Pulmonary artery endothelial cell (primary cell): ENCODE measurements at places on chromosomes 13 and 19. TPM values are rescaled to one million over a fixed set of nuclear protein-coding genes. Genes with fewer than 3 reads are reported as not detected.

GRCh38 chr13:43003010-43003409 lies 11.0 kb upstream of the EPSTI1 start:
- DNase-seq: no peak

DNA sequence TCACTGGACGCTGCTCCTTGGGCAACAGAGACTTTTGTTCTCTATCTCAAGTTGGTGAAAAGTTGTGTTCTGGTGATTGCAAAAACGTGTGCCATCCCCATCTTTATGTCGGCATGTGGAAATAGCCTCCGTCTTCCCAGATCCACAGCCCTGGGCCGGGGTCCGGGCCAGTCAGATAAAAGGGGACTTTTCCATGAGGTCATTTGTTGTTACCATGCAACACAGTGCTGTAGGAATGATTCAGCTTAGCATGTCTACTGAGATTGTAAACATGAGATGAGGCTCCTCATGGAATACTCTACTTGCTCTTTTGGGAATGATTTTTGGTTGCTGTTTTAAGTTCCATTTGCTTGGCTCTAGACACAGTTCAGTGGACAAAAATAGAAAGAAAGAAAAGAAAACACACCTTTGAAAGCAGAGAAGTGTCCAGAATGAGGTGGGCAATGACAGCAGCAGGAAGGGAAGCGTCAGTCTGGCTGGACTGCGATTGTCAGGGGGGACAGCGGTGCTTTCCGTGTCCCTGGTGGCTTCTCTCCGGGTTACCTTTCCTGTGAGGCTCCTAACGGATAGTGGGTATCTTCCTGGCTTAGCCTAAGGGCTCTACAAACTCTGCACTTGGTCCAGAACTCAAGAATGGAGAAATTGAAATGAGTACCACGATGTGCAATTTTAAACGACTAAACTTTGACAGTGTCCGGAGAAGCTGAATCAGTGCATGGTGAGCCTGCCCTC lies 91.6 kb downstream of the TEX29 start:
- DNase-seq: no peak

- no peak for DNase-seq
Measured at GRCh38 chr19:31118986-31119385, 230.2 kb downstream of the TSHZ3 start.

- no peak for DNase-seq
Measured at GRCh38 chr19:10872546-10873107, 1.3 kb downstream of the CARM1 start.

DNA sequence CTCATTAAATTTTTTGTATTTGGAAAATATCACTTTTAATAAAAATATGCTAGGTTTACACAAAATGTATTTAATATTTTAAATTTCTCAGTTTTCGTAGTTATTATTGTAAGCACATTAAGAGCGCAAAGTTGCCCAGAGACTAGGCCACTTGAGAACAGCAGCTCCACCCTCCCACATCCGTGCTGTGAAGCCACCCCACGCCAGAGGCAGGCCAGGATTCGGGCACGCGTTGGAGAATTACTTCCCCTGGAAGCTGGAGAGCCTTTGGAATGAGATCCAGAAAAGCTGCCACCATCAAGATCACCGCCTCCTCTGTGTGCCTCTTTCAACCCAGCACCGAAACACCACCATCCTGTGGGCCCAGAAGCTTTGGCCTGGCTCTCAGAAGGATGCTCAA lies 41.0 kb upstream of the SPACA7 start:
- no peak for DNase-seq

DNA sequence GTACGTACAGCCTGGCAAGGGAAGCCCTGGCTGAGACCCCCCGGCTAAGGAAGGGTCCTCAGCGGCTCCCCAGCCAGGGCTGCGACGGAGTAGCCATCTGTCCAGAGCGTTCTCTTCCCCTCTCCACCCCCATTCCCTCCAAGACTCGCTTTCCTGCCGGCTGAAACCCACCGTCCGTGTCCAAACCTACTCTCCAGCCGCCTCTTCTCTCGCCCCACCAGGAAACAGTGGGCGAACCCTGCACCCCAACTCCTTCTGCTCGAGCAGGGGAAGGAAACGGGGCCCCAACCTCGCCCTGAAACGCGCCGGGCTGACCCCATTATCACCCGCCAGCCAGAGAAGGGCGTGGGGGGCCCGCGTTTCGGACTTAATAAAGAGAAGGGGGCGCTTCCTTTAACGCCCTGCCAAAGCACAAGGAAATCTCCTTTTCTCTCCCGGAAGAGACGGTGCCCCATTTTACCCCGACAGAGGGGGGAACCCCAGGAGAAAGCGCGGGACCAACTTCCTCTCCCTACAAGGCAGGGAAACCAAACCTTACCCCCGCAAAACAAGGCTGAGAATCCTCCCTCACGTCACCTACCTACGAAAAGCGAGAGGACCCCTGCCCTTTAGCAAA lies 2.5 kb downstream of the ZC3H4 start:
- DNase-seq: no peak

DNA sequence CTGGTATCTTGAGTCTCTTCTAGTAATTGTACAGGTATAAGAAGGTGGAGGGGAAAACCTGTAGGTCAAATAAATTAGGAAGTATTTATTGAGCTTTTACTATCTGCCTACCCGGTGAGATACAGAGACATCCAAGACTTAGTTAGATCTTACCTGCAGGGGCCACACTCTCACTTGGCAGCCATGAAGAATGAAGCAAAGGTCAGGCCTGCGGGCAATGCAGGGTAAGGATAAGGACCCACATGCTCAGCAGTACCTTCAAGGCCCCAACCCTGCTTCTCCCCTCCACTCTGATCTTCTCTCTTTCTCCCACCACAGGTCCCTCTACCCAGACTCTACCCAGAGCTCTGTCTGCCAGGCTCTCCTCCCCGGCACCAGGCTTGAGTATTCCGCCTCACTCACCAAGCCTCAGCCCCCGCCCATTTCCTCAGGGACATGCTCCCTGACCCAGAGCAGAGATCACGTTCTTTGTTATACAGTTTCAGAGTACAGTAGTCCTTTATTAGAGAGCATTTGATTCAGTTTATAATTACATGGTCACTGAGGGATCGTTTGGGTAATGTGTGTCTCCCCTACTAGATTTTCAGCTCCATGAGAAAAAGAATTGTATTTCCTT lies 18.9 kb upstream of the CLDN10 start:
- DNase-seq: no peak

DNA sequence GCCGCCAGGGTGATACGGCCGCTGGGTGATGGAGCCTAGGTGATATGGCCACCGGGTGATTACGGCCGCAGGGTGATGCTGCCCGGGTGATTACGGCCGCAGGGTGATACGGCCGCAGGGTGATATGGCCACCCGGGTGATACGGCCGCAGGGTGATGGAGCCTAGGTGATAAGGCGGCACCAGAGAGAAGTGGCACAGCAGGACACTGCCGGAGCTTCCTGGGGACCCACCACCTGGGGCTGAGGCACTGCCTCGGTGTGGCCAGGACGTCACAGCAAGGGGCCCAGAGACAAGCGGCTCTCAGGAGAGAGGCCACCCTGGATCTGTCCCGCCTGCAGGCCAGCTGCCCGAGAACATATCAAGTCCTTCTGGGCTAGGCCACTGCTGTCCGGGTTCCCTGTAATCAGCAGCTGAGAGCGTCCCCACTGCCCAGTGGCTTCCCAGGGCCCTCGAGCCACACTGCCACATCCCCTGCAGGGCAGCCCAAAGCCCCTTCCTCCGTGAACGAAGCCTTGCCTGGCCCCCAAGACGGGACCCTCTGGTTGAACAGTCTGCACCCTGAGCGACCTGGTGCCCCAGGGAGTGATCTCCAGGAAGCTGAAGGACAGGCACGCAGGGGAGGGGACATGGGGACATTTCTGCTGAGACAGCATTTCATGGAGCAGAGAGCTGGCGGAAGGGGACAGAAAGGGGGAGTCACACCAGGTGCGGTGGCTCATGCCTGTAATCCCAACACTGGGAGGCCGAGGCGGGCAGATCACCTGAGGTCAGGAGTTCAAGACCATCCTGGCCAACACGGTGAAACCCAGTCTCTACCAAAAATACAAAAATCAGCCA lies 22.1 kb downstream of the ZNF787 start:
- DNase-seq: no peak

- DNase-seq: no peak
Measured at GRCh38 chr13:19581675-19582074, 20.3 kb upstream of the TPTE2 start.

- DNase-seq: no peak
Measured at GRCh38 chr19:30362156-30362754, 9.9 kb upstream of the ZNF536 start.

- no peak for DNase-seq
Measured at GRCh38 chr13:35723821-35724220, 247.3 kb upstream of the MAB21L1 start.

GRCh38 chr19:10815969-10816644 lies 19.9 kb downstream of the TMED1 start:
- DNase-seq: no peak

DNA sequence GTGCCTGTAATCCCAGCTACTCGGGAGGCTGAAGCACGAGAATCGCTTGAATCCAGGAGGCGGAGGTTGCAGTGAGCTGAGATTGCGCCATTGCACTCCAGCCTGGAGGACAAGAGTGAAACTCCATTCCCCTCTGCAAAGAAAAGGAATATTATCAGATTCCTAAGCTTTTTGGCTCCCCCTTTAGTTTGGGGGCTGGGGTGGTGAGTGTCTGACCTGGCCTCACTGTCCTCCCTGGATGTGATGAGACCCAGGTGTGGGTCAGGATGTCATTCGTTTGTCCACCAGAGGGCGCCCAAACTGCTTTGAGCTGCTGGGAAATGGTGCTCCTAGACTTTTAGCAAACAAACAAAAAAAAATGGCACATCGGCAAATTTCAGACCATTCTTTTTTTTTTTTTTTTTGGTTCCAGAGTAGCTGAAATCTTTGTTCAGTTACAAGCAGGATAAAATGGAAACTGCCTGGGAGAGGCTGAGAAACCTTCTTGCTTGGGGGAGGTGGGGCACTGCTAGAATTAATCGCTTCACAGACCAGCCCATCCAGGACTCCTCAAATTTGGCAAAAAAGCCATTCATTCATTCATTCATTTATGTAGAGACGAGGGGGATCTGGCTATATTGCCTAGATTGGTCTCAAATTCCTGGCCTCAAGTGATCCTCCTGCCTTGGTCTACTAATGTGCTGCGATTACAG lies 29.4 kb downstream of the SPC24 start:
- DNase-seq: no peak

GRCh38 chr19:3849092-3849491 lies 19.7 kb downstream of the ZFR2 start:
- no peak for DNase-seq

DNA sequence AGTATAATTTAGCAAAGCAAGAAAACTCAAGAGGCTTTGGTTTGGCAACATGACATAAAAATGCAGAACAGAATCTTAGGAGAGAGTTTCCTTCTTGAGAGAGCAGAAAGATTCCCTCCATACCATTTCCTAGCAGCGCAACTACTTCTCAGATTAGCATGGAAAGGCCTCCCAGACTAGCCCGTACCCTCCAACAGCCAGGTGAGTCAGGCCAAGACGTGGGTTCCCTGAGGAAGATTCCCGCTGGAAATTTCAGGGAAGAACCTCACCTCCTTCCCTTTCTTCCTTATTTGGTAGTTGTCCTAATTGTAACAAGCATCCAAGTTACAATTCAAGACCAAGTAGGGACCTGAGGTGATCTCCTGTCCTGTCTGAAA lies 12.3 kb downstream of the COL4A2 start:
- DNase-seq: no peak

DNA sequence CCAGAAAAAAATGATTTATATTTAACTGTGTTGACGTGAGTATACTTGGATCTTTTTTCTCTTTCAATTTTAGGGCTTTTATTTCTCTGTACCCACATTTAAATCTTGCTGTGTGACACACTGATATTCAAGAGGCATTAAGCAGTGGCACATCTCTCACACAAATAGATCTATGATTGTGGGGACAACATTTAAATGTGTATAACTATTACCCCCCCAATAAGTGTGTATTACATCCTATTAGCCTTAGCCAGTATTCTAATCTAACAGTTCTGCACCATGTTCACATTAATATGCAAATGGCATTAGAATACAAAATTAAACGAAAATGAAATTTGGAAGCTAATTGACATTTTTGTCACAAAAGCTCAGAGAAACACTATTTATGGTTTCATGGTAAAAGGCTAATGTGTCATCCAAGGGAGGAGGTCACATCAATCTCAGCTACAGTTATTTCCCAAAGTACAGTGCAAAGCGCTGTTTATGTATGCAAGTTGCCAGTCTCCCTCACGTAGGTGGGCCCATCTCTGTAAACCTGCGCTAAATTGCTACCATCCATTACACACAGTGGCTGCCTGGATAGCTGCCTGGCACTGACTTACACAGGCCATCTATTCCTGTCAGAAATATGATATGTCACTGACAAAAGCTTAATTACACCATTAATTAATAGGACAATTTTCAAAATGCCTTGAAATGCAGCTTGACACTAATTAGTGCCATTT lies 984.7 kb upstream of the PCDH9 start:
- DNase-seq: no peak

DNA sequence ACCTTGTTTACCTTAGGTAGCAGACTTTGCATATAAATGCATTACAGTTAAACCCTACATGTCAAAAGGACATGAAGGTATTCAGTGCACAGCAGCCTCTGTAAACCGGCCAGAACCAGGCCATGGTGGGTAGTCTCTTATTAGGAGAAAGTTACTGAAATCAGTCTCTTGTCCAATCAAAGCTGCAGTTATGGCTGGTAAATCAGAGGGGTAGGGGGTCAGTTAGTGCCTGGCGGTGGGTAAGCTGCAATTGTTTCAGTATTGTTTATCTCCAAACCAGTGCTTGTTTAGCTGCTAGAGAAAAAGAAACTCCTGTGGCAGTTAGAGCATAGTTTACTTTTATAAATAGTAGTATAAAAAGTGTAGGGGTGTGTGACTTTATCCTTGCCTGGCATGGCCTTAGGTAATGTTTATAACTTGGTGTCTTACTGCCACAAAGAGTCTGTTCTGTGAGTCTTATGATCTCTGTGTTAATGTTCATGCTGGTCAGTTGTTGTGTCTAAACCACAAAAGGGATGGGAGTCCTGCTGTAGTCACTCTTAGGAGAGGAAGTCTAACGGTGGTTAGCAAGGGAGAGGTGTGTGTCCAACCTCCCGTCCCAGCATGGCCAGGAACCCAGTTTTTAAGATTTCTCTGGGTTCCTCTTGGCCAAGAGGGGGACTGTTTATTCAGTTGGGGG lies 28.0 kb downstream of the CHST8 start:
- no peak for DNase-seq

GRCh38 chr19:15371786-15372380 lies 7.7 kb downstream of the AKAP8 start:
- DNase-seq: no peak

DNA sequence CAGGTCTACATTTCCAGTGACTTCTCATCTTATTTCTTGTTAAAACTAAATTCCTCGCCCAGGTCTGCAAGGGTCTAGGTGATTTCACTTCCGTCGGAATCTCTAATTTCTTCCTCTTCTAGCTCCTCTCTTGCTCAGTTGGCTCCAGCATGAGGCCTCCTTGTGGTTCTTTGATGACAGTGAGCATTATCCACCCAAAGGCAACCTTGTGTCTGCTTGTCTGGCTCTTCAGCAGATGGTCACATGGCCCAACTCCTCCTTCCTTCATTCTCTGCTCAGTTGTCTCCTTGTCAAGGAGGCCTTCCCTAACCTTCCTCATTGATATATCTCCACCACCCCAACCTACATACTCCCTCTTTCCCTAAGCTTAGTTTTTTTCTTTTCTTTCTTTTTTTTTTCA lies 1391.4 kb downstream of the EFNB2 start:
- DNase-seq: no peak

SH3GL1 gene
- 46.9 and 48.3 TPM in 2 replicates for total RNA-seq

POP4 gene
- 97.8 and 124 TPM in 2 replicates for total RNA-seq

ZNF701 gene
- 10.0 and 14.9 TPM in 2 replicates for total RNA-seq

LRRC63 gene
- total RNA-seq: 0.07 TPM in 1 of 2 replicates, not detected in the other

LSR gene
- 0.25 and 0.40 TPM in 2 replicates for total RNA-seq

FUT2 gene
- total RNA-seq: not detected in 2 replicates

TPTE2 gene
- not detected in 2 replicates for total RNA-seq
